Brain (organoid and tissue), 16 donors: ENCODE measurements at places on chromosomes 1 and 21.
A peak's percentile ranks its signal among the peaks of the same experiment; 100 is the strongest.

DNA sequence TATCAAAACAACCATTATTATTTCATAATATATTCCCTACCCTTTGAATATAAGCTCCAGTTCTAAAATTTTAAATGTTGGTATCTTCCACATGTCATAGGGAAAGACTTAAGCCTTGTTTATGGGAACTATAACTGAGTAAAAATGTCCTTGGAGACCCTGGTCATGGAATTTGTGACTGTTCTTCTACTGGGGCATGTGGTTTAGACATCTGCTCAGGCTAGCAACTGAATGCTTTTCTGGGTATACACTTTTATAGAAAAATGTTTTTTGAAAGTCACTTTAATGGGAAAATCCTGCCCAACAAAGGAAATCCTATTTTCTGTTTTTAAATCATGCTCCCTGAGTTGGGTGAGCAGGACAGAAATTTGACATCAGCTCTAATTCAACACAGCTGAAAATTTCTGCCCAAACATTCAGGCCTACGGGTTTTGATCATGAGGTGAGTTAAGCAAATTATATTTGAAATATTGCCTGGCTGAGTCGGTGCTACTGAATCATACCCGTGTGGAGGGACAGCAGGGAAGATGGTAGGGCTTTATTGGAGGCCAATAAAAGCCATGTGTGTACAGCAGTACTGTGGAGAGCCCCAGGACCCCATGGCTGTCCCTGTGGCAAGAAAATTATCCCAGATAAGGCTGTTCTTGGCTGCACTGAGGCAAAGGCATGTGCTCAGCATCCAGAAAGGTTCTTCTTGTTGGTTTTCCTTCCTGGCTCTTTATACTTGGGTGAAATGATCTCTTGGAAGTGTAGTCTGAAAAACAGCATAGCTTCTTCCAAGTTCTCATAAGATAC, 391.8 kb downstream of the DISC1 start:
- peak; percentile 54 for DNase-seq

DNA sequence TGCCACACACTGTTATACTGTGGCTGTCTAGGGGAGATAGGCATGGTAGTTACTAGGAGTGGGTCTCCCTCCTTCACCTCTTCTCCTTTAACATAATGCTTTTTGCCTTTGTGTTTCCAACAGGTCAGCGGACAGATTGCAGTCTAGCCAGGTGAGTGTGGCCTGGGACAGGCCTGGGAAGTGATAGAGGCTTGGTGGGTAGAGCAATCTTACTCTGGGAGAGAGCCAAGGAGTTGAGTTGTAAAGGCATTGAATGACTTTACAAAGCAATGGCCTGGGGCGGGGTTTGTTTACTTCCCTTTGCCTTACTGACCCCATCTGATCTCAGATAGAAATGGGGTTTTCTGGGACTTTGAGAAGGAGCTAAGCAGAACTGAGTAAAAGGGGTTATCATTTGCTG, 51.0 kb upstream of the IKBKE start:
- DNase-seq = no peak

GRCh38 chr21:15298306-15298705, 233.5 kb upstream of the NRIP1 start:
- DNase-seq = no peak

GRCh38 chr1:78501203-78501602, 10.4 kb downstream of the PTGFR start:
- no peak for DNase-seq

DNA sequence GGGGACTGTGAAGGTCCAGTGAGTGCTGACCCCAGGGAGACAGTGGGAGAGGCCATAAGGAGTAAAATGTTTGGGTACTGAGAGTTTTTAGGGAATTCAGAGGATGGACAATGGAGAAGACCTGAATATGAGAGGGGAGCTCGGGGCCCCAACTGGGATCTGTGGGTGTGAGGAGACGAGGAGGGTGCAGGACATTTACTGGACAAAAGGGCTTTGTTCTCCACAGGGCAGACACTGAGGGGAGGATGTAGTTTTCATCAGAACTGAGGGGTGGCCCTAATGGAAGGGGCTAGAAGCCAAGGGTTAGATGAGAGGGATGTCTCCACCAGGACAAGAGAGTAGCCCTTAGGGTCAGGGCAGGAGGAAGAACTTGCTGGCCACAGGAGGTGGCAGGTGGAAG, 30.0 kb downstream of the TMCC2 start:
- no peak for DNase-seq
